Activated naive CD4-positive, alpha-beta T cell treated with anti-CD3 and anti-CD28 coated beads for 36 hours (primary cell): ENCODE measurements at places on chromosomes 7 and 10. TPM values are rescaled to one million over a fixed set of nuclear protein-coding genes. Genes with fewer than 3 reads are reported as not detected.

ANLN gene
- total RNA-seq: 64.8 TPM

DNA sequence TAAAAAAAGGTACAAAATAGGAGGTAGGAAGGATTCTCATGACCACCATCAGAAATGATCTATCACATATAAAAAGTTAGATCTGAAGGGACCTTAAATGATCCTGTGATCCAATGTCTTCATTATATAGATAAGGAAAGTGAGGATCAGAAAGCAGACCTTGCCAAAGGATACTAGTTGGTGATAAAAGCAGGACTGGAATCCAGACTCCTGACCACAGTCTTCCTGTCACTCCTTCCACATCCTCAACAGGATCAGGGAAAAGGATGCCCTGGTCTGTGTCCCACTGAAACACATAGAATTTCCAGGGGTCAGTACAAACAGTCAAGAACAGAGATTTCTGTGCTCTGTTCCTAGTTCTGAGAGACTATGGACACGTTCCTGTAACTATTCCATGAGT is 97.2 kb downstream of the SPAG6 start:
- no peak for DNase-seq

- no peak for DNase-seq
Measured at GRCh38 chr10:65024886-65025285, 1503.7 kb downstream of the REEP3 start.

GRCh38 chr10:45239642-45240041 is 75.8 kb downstream of the OR13A1 start:
- DNase-seq: no peak

GRCh38 chr7:127820732-127821085 is 168.7 kb downstream of the SND1 start:
- no peak for DNase-seq

- DNase-seq: no peak
Measured at GRCh38 chr7:37196676-37197075, 252.0 kb downstream of the ELMO1 start.

DNA sequence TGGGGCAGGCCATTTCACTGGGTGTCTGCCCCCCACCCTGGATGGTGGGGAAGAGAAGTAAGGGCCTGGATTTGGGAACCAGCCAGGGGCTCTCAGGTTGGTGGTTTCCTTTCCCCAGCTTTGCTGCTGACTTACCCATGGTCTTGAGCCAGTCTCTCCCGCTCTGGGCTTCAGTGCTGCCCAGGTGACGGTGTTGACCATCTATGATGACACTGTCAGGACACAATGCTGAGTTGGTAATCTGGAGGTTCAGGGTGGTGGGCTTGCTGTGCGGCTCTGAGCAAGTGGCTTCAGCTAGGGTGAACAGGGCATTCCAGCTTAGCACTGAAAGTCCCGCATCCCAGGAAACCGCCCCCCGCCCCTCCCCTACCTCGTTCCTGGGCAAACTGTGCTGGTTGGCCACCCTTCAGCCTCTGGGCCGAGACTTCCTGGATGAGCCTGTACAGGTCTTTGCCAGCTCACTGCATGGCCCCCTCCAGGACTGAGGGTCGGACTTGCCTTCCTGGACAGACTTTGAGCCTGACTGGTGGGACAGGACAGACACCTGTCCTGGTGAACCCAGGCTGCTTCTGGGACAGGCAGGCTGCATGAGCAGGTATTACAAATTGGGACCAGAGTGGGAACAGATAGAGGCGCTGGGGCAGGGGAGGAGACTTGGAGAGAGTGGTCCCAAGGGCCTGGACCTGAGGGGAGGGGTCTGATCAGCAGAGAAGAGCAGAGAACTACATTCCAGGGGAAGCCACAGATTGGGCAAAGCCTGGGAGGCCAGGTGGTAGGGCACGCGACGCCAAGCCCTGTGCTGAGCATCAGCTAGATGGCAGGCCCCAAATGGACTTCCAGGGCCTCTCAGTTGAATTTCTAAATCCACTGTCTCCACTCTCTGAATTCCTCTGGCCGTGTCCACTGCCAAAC is 19.9 kb upstream of the ZMIZ1 start:
- DNase-seq: no peak

OR2A12 gene
- not detected for total RNA-seq

GRCh38 chr10:32961895-32962369 is 3.9 kb upstream of the ITGB1 start:
- DNase-seq: no peak

DNA sequence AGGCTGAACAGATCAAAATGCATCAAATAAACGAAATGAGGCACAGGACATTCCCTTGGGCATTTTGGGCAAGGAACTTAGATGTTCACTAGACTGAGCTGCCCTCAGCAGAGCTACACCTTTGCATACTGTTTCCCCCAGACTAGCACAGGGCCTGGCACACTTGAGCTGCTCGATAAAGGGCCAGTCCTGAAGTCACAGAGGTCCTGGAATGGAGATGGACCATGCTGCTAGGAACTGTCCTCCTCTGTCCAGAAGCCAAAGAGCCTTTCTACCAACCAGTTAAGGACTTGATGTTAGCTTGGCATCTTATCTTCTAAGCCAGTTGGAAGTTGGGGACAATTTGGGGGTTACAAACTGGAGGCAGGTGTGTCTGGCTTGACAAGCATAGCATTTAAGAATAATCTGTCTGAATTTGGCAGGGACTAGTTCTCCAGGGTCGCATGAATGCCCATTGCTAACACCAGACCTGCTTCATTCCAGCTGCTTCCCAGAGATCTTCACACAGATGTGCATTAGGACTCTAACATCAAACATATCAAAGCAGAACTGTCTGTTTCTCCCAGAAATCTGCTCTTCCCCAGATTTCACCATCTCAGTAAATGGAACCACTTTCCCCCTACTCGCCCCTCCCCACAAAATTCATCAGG is 152.2 kb upstream of the PDE1C start:
- DNase-seq: no peak

TSPAN13 gene
- total RNA-seq: 0.35 TPM

DNA sequence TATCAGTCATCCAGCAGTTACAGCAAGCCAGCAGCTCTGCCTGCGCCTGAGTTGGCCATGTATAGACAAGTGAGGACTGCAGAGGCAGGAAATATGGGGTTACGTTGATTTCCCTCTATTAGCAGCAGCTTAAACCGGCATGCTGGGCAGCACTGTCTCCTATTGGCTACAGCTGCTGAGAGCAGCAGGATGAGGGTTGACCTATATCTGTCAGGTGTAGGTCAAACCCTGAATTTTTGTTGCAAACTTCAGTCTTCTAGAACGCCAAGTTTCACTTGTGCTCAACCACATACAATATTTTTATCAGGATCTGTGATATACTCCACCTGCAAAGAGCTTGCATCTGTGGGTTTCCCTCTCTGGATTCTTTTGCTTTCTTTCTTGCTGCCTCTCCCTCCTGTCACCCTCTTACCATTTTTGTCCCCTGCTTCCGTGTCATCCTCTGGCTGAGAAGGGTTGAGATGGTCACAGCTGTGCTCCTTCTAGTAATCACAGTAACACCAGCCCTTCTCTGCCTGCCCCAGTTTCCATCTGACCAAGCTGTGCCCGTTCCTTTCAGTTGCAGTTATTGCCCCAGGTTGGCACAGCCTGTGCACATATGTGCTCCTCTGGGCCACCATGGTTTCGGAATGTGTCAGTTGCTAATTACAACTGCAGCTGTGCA is 23.8 kb upstream of the GLCCI1 start:
- peak; percentile 75 for DNase-seq

PNLIP gene
- total RNA-seq: not detected

DNA sequence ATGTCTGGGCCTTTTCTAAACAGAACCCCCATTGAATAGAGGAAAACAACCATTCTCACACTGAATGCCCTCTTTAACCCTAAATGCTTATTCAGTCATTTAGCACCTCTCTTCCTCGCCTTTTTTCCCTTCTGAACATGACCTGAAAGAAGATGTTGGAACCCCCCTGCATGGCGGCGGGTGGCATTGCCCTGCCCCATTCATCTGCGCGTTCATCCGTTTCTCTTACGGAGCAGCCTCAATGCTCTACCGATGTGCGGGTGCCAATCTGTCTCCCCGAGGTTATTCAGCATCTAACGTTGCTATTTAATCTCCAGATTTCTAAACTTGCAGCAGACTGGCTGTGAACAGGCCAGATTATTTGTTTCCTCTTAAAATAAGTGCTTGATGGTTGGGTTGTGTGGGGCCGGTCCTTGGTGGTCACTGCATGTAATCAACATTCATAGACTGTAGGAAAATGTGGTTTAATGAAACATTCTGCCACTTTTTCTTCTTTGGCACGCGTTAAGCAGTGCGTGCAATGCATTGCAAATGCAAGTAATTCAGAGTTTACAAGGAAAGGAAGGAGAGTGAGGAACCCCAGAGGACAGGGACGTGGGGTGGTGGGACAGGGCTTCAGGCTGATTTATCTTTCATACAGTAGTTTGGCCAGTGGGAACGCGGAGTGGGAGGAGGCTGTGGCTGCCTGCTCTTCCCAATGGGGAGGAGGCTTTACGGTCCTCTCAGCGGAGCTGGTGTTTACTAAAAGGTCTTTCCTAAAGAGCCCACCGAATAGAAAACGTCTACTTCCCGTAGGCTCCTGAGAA is 286.7 kb downstream of the DPP6 start:
- no peak for DNase-seq

DNA sequence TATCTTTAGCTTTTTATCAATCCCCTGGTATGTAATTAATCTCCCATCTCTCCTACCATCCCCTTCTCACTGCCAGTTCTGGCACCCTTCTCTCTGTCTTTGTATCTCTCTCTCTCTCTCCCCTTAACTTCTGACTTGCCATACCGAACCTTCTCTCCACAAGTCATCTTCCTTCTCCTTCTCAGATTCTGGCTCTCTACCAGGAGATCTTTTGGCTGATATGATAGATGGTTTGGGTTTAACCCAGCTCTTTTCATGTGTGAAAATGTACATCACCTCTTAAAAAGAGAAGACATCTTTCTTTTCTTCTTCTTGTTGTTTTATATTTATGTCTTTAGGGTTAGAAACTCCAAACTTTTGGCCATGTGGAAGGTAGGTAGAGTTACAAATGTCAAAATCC is 196.7 kb downstream of the HGF start:
- no peak for DNase-seq

- no peak for DNase-seq
Measured at GRCh38 chr7:43653466-43653865, 70.6 kb downstream of the STK17A start.

ATOH7 gene
- total RNA-seq: not detected

- DNase-seq: peak; percentile 43
Measured at GRCh38 chr7:8295638-8296361, 33.8 kb upstream of the ICA1 start.

EPO gene
- not detected for total RNA-seq

GRCh38 chr7:28086198-28086597 is 94.4 kb downstream of the JAZF1 start:
- DNase-seq: no peak

GRCh38 chr7:1056785-1057410 is 12.6 kb downstream of the GPR146 start:
- DNase-seq: no peak

TMED4 gene
- 81.8 TPM for total RNA-seq

DNA sequence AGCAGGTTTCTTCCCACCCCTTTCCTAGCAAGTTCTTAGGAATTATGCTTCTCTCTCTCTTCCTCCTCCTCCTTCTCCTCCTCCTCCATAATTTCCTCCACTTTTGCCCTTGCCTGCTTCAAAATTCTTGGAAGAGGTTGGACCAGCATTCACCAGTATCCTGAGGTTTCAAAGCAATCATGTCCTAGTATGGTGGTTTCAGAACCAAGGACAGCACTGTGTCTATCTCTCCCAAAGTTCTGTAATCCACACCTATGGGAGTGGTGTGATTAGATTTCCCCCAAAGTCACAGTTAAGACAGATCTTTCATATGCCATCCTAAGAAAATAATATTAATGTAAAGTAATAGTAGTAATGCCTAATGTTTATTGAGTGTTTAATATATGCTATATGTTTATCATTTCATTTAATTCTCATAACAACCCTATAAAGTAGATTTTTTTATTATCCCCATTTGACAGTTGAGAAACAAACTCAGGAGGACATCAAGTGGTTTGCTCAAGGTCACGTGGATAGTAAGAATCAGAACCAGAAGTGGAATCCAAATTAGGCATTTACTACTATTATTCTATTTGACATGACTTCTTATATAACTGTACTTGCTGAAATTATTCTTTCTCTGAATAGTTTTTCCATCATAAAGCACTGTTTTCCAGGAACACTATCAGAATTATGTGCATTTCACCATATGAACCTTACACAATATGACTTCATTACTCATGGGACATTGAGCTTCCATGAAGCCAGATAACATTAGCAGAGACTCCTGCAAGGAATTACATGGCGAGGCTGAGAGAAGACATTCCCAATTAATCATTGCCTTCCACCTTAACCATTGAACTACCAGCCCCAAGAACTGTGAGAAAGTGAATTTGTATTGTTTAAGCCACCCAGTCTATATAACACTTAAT is 91.4 kb downstream of the IPMK start:
- DNase-seq: no peak

DNA sequence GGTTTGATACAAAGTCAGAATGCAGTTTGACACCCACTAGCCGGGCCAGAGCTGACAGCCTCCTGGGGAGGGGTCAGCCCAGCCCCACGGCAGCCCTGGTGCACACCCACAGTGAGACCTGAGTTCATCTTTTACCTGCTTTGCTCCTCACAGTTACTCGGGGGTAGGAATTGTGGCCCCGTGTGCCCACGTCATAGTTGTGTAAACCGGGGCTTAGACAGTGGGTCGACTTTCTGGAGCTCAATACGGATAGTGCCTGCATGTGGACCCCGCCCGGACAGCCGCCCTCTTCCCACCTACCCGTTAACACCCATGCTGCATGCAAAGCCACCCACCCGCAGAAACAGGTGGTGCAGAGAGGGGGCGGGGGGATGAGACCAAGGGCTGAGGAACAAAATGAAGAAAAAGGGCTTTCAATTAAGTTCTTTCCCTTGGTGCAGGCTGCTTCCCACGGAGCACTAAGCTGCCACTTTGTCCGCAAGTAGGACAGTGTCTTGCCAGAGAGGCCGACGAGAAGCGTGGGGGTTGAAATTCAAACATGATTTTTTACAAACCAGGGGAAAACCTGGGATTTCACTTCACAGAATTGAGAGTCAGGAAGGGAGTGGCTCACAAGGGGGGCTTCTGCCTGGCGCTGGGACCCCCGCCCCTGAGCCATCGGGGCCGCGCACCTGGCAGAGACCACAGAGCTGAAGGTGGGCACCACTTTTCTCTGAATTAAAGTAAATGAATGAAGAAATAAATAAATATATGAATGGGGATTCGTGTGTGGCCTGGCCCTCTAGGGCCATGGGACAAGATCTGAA is 24.6 kb upstream of the FOXL3 start:
- DNase-seq: no peak

GAD2 gene
- not detected for total RNA-seq

GRCh38 chr7:53397911-53398310 is 362.5 kb downstream of the POM121L12 start:
- no peak for DNase-seq

IFIT1B gene
- not detected for total RNA-seq

PLXNA4 gene
- 0.02 TPM for total RNA-seq
